ENCODE measurements at places on chromosomes 2 and 18.

DNA sequence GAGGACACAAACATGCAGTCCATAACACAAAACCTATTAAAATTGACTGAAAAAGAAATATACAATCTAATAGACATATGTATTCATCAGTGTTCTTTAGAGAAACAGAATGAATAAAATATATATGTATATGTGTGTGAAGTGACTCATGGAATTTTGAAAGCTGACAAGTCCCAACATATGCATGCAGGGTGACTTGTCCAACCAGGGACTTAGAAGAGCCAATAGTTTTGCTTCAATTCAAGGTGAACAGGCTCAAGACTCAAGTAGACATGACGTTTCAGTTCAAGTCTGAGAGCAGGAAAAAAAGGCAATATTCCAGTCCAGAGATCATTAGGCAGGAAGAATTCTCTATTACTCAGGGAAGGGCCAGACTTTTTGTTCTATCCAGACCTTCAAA is 271.2 kb upstream of the SETBP1 start:
- DNase-seq = no peak

GRCh38 chr2:127308586-127309138 is 14.7 kb upstream of the ERCC3 start:
- no peak for DNase-seq

DNA sequence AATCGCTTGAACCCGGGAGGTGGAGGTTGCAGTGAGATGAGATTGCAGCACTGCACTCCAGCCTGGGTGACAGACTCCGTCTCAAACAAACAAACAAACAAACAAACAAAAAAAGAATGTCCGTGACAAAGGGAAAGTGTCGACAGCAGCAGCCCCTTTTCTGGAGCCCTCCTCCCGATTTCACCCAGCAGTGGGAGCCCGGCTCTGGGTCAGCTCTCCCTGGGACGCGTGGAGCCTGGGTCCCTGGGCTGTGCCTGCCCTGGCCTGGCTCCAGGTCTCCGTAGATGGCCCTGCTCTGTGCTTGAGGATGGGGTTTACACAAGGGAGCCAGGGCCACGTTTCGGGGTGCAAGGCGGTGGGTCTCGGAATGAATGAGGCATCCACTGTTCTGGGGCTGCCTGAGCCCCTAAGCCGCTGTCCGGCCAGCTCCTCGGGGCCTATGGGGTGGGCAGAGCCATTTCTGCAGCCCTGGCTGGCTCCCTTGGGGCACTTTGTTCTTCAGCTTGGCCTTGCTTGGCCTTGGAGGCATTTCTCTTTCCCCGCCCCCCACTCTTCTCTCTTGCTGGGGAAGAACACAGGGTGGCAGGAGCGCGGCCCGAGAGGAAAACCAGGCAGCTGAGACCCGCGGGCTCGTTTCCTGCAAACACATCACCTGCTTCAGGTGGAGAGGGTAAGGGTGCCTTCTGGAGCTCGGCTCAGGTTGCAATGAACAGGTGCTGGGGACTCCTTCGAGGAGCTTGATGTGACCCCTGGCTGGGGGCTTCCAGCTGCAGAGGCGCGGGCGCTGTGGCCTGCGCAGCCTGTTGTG is 29.1 kb downstream of the RTP5 start:
- no peak for DNase-seq

- DNase-seq = no peak
Measured at GRCh38 chr18:58766164-58766563, 94.9 kb downstream of the MALT1 start.

GRCh38 chr18:67583621-67584020 is 67.1 kb upstream of the DSEL start:
- DNase-seq = no peak

DNA sequence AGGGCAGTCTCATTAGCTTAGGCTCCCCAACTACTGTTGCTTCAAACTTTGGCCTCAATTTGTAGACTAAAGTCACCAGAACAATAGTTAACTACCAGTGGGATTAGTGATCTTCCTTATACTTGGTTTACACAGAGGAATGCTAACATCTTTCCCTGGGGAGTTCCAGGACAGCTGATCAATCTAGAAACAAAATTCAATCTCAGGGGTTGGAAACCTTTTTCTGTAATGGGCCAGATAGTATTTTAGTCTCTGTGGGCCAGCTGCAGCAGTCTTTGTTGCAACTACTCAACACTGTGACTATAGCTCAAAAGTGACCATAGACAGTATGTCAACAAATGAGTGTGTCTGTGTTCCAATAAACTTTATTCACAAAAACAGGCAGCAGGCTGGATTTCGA is 85.7 kb downstream of the METTL8 start:
- DNase-seq = no peak

- no peak for DNase-seq
Measured at GRCh38 chr2:216888887-216889622, 29.2 kb upstream of the TNP1 start.

GRCh38 chr2:167965907-167966761 is 281.3 kb downstream of the STK39 start:
- DNase-seq = no peak

- no peak for DNase-seq
Measured at GRCh38 chr18:79570266-79571201, 109.1 kb upstream of the CTDP1 start.

DNA sequence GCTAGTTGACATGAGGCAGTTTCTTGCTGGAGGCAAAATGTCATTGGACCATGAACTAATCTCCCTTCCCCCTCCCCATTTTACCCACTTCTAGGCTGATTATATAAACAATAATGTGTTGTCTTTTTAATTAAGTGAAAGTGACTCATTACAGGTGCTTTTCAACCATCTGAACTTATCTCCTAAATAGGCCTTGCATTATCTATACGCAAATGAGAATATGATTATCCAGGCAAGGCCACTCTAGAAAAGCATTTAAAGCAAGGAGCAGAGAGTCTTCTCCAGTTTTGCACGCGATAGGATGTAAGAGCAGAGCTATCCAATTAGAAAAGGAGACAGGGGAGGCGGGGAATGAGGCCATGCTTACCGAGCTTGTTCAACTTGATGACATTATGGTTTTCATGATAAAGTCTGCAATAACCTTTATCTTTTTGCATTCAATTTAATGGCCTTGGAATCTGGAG is 286.1 kb upstream of the SIX3 start:
- no peak for DNase-seq

GRCh38 chr18:41745166-41746049 is 209.6 kb upstream of the PIK3C3 start:
- no peak for DNase-seq

DNA sequence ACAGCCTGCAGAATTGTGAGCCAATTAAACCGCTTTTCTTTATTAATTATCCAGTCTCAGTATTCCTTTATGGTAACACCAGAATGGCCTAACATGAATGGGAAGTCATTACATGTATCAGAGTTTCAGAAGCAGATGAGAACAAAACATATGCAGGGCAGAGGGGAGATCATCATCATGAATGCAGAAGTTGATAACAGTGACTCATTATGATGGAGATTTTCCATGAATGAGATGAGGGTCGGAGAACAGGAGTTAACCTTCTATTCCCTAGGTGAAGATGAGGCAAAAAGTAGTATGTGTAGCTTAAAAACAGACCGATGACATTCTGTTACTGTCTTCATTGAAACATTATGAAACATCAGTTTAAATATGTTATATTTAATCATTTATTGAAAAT is 59.5 kb upstream of the PPM1B start:
- no peak for DNase-seq

DNA sequence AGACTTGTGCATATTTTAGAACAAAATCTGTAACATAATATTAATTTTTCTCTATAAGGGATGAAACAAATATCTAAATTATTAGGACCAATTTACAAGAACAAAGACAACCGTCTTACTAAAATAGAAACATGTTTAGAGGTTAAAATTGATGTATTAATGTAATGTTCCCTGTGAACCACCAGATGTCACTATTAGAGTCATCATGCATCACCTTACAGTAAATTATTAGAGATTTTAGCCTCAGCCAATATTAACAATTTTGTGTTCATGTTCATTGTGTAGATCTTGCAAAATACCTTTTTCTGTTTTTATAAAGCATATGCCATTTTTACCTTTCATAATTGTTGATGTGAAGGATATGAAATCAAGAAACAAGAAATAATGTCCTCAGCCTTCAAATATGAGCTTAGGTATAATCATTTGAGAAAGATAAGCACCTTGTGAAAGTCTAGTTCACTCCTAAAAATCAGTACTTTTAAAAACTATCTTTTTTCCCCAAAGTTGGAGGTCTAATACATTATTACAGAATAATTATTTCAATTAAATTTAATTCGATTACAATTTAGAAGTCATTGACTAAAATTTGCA is 344.3 kb upstream of the KCNH7 start:
- DNase-seq = no peak

DNA sequence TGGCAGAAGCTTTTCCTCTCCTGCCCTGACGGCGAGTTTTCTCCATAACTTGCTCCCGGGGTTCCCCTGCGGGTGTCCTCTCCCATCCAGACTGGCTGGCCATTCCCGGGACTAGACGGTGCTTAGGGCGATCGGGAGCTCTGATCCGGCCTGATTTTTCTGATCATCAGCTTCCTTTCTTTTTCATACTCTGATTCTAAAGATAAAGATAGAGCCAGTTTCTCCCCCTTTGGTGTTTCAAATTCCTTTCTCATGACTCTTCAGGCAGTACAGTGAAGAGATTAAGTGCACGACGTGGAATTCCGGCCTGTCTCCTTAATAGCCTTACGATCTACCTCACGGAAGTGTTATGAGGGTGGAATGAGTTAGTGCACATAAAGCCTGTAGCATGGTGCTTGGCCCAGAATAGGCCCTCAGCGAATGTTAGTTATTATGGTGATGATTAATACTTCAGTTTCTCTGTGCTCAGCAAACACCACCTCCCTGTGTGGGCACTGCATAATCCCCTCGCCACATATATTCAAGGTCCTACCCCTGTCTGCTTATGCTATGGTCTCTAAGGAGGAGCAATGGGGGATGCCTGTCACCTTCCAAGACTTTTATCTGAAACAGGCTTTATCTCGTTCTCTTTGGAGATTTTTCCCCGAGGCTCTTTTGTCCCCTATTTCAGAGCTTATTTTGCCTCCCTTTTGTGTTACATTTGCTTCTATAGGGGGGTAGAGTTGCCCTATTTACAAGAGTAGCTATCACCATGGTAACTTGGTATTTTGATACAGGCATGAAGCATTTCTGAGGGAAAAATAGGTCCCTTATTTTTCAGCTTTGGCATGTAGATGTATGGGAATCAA is 254.8 kb downstream of the CDH2 start:
- DNase-seq = no peak

DNA sequence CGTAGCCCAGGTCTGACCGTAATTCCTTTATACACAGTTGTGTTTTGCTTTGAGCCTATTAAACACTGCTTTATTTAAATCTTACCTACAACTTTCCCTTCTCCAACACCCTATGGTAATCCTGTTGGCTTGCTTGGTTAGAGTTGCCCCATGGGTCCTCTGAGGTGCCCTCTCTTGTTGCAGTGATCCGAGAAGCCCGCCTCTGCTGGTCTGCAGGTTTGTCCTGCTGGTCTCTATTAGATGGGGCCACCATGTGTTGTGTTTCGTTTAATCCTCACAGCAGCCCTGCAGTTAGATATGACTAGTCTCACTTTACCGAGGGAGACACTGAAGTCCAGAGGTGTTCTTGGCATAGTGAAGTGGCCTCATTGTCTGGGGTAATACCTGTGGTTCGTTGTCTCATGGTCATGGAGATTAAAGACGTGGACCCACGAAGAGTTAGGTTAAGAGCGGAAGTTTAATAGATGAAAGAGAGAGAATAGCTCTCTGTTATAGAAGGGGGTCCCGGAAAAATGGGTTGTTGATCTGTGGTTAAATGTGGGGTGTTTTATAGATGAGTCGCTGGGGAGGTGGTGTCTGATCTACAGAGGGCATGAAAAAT is 7.2 kb upstream of the PDIA6 start:
- no peak for DNase-seq

GRCh38 chr2:220489121-220489520 is 861.7 kb downstream of the SLC4A3 start:
- DNase-seq = no peak

GRCh38 chr2:239668651-239669050 is 267.8 kb upstream of the HDAC4 start:
- no peak for DNase-seq

- no peak for DNase-seq
Measured at GRCh38 chr2:47265158-47265557, 110.0 kb upstream of the STPG4 start.

DNA sequence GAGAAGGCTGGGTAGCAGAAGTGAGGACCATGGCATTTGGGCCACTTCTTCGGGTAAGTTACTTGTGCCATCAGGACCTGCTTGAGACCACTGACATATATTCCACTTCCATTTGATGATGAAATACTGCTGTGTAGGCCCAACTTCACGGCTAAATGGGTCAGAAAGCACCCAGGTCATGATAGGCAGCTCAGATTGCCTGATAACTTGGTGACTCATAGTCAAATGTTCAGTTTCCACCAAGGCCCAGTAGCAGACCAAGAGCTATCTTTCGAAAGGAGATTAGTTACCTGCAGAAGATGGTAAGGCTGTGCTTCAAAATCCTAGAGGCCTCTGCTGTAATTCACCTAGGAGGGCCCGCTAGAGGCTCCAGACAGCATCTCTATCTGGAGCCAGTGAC is 31.8 kb upstream of the MEX3C start:
- DNase-seq = no peak

- no peak for DNase-seq
Measured at GRCh38 chr18:2686349-2686968, 30.9 kb downstream of the SMCHD1 start.

- DNase-seq = no peak
Measured at GRCh38 chr2:150126839-150127238, 360.6 kb downstream of the RND3 start.

- DNase-seq = no peak
Measured at GRCh38 chr2:118058951-118059350, 29.3 kb upstream of the INSIG2 start.

DNA sequence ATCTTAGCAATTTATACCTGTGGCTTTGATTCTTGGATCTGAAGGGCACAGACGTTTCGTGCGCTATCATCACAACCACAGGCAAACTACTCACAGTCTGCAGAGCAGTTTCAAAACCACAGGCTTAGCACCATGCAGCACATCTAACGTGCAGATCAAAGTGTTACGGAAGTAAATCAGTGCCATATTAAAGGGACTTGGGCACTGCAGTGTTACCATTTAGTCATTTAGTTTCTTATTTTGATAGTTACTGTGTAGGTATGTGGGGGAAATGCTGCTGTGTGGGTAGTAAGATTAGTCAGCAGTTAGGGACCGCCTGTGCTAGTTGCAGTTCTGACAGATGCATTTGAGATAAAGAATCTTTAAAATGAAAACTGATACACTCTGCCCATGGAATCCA is 384.0 kb downstream of the NBAS start:
- DNase-seq = peak; percentile 22

All from effector CD4-positive, alpha-beta T cell (primary cell).